ENCODE measurements at places on chromosomes 5 and 9.

GRCh38 chr9:114478459-114478858 is 26.8 kb downstream of the WHRN start:
- no peak for DNase-seq

GRCh38 chr5:139342423-139342723 is 719 bp downstream of the PAIP2 start:
- no peak for DNase-seq

- no peak for DNase-seq
Observed at GRCh38 chr9:124015661-124016131, 4.1 kb downstream of the LHX2 start.

GRCh38 chr9:35114840-35115628 is 628 bp downstream of the ATOSB start:
- DNase-seq = no peak

- no peak for DNase-seq
Observed at GRCh38 chr5:54832045-54832444, 153.3 kb downstream of the ESM1 start.

GRCh38 chr5:113085880-113086409 is 109.3 kb downstream of the DCP2 start:
- DNase-seq = no peak

DNA sequence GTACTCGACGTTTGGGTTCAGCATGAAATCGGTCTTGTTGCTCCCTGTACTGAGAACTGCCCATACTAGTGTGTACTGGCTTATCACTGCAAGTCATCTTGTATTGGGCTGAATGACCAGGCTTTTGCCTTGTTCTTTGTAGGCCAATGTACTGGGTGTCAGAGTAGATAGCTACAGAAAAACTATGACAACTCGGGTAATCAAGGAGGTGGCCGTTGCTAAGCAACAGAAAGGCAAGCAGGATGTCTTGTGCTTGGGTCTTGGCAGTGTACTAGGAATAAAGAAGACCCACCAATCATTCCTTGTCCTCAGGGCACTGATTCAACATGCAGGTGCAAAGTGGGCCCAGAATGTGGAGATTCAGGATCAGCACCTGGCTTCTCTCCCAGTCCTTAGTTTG is 11.9 kb upstream of the SHISAL2B start:
- DNase-seq = no peak

- DNase-seq = no peak
Observed at GRCh38 chr5:90855296-90856010, 296.9 kb downstream of the ADGRV1 start.

- DNase-seq = no peak
Observed at GRCh38 chr5:141522301-141522700, 33.4 kb downstream of the PCDHGC5 start.

DNA sequence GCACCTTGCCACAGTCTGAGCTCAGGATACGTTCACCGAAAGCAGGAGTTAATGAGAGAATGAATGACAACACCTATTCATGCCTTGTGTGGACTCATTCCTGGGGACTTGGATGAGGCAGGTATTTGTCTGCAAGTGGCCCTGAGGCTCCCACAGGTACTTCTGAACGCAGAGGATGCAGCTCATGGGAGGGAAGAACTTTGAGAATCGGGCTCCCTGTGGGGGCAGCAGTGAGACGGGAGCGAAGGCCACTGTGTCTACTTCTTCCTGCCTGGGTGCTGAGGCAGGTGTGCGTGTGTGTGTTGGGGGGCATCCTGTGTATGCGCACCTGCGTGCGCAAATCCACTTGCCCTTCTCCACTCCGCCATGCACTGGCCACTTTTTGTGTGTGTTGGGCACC is 42.2 kb downstream of the PTPN3 start:
- DNase-seq = no peak

GRCh38 chr5:191949-192690 is 825 bp downstream of the LRRC14B start:
- DNase-seq = no peak

DNA sequence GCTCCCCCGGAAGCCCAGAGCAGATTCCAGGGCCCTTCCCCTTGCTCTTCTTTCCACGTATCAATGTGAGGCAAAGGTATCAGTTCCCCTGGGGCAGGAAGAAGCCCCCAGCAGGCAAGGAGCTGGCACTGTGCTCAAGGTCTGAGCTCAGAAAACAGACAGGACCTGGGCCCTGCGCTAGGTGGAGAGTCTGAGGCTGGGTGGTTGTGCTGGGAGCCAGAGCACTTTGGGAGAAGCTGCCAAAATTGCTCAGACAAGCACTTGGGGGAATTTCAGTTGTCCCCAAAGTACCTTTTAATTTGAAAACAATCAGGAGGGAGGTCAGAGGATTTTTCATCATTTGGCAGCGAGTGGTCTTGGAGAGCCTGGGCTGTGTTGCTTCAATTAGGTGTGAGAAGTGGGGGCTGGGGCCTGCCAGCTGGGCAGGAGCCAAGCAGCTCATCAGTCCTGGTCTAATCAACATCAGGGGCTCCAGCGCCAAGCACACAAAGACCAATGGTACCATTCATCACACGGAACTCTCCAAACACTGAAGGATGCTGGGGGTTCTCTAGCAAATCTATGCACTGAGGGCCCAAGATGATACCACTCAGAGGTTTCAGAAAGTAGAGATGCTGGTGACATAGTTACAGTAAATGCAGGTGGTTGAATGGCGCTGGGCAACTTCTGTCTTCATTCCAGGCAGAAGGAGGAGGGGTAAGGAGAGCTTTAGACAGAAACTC is 176.5 kb downstream of the SNX18 start:
- DNase-seq = no peak

GRCh38 chr5:96377167-96377566 is 55.9 kb downstream of the PCSK1 start:
- no peak for DNase-seq

- DNase-seq = no peak
Observed at GRCh38 chr5:160359816-160360215, 10.6 kb downstream of the C1QTNF2 start.

GRCh38 chr5:17399931-17400330 is 98.1 kb upstream of the TAF11L2 start:
- no peak for DNase-seq

DNA sequence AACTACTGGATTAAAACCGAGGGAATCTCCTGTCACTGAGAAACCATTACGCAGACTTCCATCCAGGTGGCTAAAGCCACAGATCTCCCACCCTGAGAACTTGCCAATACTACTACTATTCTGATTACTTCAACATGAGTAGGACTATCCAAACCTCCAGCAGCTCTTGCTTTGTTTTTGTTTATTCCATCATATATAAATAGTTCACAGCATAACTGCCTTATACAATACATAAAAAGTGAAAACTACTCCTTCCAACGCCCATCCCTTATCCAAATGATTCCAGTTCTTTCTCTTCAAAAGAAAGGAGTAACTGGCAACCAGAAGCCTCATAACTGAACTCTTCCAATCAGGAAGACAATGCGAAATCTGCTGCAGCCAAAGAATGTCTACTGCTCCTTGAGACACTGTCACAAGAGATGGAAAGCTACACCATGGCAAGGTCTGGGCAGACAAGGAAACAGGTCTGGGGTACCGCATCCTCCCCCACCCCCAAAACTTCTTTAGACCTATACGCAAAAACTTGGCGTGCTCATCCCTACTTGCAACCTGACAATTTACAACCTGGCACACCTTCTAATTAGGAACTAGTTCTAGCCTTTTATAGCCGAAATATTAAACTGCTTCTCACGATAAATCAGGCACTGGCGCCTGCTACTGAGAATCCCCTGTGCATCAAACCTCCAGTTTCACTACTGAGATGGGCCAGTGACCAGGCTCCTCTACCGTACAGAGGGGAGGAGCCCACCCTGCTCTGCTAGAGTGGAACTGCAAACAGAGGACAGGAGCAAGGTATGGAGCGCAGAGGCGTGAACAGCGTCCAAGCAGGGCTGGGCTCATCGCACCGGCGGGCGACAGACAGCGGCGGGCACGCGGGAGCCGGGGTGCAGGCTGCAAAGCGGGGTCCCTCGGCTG is 986 bp downstream of the PLPP1 start:
- DNase-seq = no peak

GRCh38 chr9:3848445-3849114 is 322.8 kb upstream of the RFX3 start:
- no peak for DNase-seq

GRCh38 chr5:84794486-84795035 is 409.9 kb upstream of the EDIL3 start:
- DNase-seq = no peak

- peak; percentile 20 for DNase-seq
Observed at GRCh38 chr9:14846871-14847311, 63.3 kb downstream of the FREM1 start.

GRCh38 chr5:118461436-118461835 is 526.9 kb downstream of the DTWD2 start:
- no peak for DNase-seq

GRCh38 chr9:38309324-38310195 is 82.9 kb upstream of the ALDH1B1 start:
- no peak for DNase-seq

DNA sequence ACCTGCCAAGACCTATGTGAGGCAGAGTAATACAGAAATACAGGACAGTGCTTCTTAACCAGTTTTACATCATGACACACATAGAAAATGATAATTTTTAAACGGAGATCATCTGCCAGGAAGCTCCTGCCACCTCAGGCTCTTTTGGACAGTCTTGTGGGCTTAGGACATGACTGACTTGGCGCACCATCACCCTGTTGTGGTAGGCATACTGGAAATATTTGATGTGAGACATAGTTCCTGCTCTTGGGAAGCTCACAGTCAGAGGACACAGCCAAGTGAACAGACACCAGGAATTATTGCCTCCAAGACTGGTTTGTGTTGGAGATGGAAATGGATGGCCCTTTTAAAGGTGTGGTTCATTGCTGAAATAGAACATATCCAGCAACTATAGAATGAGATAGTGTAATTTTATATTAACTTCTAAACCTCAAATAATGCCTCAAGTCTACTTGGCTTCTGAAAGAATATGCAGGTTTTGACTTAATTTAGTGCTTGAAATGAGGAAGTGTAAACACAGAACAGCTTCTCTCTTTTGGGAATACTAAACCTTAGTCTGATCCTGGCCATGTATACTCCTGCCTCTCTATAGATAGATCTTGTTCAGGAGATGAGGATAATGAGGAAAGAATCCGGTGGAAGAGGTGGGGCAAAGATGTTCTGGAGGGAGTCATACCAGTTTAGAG is 19.7 kb downstream of the CPEB4 start:
- DNase-seq = no peak

DNA sequence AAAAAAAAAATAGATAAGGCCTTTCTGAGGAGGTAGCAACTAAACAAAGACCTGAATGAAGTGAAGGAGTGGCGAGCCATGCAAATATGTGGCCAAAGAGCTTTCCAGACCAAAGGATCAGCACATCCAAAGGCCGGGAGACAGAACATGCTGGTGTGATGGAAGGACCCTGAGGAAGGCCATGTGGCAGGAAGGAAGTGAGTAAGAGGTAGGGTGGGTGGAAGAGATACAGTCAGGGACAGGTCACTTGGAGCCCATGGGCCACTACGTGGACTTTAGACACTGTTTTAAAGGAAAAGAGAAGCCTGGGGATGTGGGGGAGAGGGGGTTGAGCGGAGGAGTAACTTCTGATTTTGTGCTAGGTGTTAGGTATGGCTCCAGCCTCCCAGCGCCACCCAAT is 31.3 kb downstream of the SPRY4 start:
- DNase-seq = no peak

DNA sequence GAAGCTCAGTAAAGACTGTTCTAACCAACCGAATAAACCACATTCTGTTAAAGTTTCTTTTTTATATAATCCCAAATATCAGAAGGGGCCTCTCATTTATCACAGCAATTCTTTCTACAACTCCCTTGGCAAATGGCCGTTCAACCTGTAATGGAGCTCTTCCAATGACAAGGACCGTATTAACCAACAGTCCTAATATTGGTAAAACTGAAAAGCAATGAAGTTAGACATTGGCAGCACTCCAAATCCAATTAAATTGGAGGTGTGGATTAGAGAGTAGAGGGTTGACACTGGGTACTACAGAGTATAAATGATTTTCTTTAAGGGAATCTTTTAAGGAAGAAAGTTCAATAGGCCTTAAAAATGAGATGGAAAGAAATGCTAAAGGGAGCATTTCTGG is 842 bp downstream of the TMED7 start:
- no peak for DNase-seq

DNA sequence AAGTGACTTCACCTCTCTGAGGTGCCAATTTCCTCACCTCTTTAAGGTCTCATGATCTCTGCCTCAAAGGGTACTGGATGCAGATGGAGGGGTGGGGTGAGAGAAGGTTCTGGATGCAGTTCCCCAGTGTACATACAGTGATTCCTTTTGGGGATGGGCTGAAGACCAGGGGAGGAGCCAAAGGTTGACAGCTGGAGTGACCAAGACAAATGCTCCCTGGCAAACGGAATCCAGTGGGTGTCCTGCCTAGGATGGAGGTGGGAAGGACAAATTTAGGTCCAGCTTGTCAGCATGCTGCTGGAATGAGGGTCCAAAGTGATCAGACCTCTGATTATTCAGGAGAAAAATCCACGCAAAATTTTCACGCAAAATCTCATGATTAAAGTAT is 7.3 kb upstream of the LMX1B start:
- no peak for DNase-seq

- no peak for DNase-seq
Observed at GRCh38 chr9:20636888-20637440, 14.7 kb upstream of the MLLT3 start.

DNA sequence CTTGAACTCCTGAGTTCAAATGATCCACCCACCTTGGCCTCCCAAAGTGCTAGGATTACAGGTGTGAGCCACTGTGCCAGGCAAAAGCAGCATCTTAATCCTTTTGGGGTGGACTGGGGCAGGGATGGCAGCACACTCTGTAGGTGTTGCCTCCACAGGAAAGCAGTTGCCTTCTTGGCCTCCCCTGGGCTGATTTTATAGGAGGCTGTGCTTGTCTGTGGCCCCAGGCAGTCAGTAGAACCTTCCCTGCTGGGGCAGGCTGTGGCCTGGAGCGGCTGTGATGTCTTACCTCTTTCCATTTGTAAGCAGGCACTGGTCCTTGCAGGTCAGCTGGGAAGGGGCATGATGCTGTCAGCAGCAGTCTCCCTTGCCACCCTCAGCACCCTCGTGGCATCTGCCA is 49.8 kb downstream of the PRRC2B start:
- DNase-seq = no peak

GRCh38 chr9:34431667-34432066 is 26.7 kb downstream of the FAM219A start:
- DNase-seq = no peak

DNA sequence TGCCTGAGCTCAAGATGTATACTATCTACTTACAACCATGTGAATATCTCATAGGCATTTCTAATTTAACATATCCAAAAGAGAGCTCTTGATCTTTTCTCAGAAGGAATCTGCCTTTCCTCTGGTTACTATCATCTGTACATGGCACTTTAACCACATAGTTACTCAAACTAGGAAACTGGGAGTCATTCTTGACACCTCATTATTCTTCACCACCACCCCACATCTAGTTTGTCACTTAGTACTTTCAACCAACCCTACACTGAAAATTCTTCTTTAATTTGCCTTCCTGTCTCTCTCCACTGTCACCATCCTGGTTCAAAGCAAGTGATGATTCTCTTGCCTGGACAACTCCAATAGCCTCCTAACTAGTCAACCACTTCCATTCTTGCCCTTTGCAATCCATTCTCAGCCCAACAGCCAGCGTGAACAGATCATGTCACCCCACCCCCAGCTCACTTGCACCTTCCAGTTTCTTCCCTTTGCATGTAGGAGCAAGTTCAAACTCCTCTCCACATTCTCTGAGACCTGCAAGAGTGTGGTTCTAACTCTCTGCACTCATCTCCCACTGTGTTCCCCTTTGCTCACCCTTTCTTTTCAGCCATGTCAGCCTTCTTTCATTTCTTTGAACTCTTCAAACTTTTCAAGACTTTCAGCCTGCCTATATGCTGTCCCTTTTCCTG is 17.3 kb upstream of the SMAD5 start:
- DNase-seq = no peak

- no peak for DNase-seq
Observed at GRCh38 chr5:1201327-1202025, at the start of gene SLC6A19. Gene SLC6A19 (plus strand): TSS chr5:1201595. CDS start chr5:1201651, 56 bp downstream.

All from stimulated activated CD4-positive, alpha-beta T cell treated with anti-CD3 and anti-CD28 coated beads, TNF-alpha, amount 100 ng/mL, for 48 hours (primary cell).